Sigmoid colon (tissue), 7 donors: ENCODE measurements at places on chromosomes 2 and 18. TPM values are rescaled to one million over a fixed set of nuclear protein-coding genes. Genes with fewer than 3 reads are reported as not detected.
A peak's percentile ranks its signal among the peaks of the same experiment; 100 is the strongest.

GRCh38 chr2:26620031-26620605 is 21.0 kb downstream of the CIB4 start:
- no peaks in the 10 kb centered on the region for H3K36me3 ChIP-seq
- no peaks in the 10 kb centered on the region for H3K27me3 ChIP-seq
- H3K4me3 ChIP-seq = no peak overlapping the region
- H3K4me1 ChIP-seq = no peaks in the 10 kb centered on the region
- H3K27ac ChIP-seq = no peak overlapping the region
- DNase-seq = peak; percentile 27

GAD1 gene
- 0.13 TPM for polyA plus RNA-seq

SALL3 gene
- not detected for polyA plus RNA-seq

RUFY4 gene
- polyA plus RNA-seq = not detected

RNF103 gene
- polyA plus RNA-seq = 12.6 TPM

WNT10A gene
- not detected for polyA plus RNA-seq

DNA sequence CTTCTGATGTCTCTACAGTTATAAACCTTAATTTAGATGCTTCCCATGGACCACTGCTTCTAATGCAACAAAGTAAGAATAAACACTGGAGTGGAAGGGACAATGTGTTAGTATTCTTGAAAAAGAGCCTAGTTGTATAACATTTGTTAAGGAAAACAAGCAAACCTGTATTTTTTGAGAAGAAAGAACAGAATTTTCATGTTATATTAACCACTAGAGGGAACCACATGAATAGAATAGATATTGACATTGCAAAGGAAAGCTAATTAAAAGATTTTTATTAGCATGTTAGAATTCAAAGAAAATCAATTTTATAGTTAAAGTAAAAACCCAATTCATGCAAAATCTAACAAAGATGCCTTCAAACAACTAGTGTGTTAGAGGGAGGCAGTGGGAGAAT is 151.2 kb upstream of the BARD1 start:
- no peaks in the 10 kb centered on the region for H3K36me3 ChIP-seq
- H3K27ac ChIP-seq = no peak overlapping the region
- no peak overlapping the region for H3K4me3 ChIP-seq
- no peaks in the 10 kb centered on the region for H3K4me1 ChIP-seq
- no peak for DNase-seq

SLC23A3 gene
- 6.5 TPM for polyA plus RNA-seq

GRCh38 chr18:61475931-61476330 is 142.7 kb downstream of the CDH20 start:
- no peak for DNase-seq
- H3K4me3 ChIP-seq = no peak overlapping the region
- H3K36me3 ChIP-seq = no peaks in the 10 kb centered on the region
- no peaks in the 10 kb centered on the region for H3K4me1 ChIP-seq

DNA sequence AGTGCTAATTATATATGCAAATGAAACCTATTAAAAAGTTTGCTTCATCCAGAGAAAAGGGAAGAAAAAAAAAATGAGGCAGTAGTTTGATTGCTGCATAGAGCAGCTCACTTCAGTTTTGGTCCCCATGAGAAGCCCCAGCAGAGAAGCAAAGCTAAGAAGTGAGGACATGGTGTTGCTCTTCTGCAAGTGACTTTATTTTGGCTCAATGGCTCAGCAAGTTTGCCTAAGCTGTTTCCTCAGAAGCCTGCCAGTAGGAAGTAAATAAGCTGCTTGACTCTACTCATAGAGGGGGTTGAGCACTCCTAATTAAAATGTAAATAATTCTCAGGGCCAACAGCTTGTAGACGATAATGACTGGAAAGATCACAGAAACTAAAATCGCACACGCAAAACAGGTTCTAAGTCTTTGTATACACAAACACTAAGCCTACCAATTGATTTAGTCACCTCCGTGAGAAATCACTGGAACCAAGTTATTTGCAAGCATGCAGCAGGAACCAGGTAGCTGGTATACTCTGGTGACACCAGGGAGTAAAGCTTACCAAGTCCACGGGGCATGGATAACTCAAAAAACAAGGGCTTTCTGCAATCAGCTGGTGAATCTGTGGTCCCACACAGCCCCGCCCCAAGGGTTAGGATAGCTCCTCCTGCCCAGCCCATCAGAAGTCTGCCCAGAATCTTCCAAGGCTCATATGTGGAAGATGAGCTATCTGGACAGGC is 39.7 kb upstream of the NABP1 start:
- no peaks in the 10 kb centered on the region for H3K4me1 ChIP-seq
- no peak for DNase-seq
- no peak overlapping the region for H3K27ac ChIP-seq
- no peaks in the 10 kb centered on the region for H3K27me3 ChIP-seq
- no peaks in the 10 kb centered on the region for H3K36me3 ChIP-seq

WDR43 gene
- 8.4 TPM for polyA plus RNA-seq

DNA sequence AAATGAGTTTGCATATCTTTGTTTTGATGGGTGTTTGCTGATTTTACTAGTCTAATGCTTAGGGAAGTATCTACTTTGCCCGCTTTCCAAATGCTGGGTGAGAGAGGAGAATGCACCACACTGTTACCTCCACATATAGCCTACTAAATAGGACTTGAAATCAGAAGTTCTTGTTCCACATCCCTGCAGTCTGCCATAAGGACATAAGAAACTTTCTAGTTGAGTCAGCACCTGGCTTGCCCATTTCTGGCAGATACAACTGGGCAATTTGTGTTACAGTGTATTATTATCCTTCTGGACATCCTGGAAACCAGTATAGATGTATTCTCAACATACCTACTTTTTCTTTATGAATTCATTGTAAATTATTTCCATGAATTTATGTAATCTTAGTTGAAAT is 29.5 kb downstream of the ANXA4 start:
- H3K27me3 ChIP-seq = no peaks in the 10 kb centered on the region
- no peak overlapping the region for H3K27ac ChIP-seq
- peaks cover 31% of the 10 kb centered on the region for H3K4me1 ChIP-seq
- no peak overlapping the region for H3K4me3 ChIP-seq
- DNase-seq = no peak

MGAT5 gene
- 5.3 TPM for polyA plus RNA-seq

- DNase-seq = no peak
- H3K27ac ChIP-seq = no peak overlapping the region
- no peaks in the 10 kb centered on the region for H3K4me1 ChIP-seq
- H3K36me3 ChIP-seq = no peaks in the 10 kb centered on the region
- H3K27me3 ChIP-seq = no peaks in the 10 kb centered on the region
Measured at GRCh38 chr18:47036298-47036874, 965 bp upstream of the ELOA2 start.

SDC1 gene
- 19.4 TPM for polyA plus RNA-seq

DNA sequence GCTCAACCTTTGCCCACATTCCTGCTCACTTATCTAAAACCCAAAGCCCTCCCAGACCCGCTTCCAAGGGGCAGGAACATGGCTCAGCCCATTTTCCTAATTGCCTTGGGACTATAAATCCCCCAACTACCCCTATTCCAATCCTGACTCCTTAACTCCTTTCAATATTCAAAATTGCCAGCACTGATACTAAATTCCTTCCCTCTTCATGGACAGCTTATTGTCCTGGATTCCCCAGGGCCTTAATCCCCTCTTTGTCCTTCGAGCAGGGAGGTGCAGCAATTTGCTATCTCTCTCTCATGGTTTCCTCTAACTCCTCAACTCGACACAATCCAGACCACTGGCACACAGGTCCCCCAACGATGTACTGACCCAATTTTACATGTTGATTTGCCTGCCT is 99.1 kb downstream of the SLC25A12 start:
- H3K27me3 ChIP-seq = no peaks in the 10 kb centered on the region
- DNase-seq = no peak
- H3K36me3 ChIP-seq = peaks cover 15% of the 10 kb centered on the region

HOXD13 gene
- polyA plus RNA-seq = not detected

- peak overlapping the region; percentile 34 for H3K27ac ChIP-seq
- H3K4me1 ChIP-seq = peaks cover 55% of the 10 kb centered on the region
- peak overlapping the region; percentile 1 for H3K4me3 ChIP-seq
- peaks cover 89% of the 10 kb centered on the region for H3K36me3 ChIP-seq
- no peaks in the 10 kb centered on the region for H3K27me3 ChIP-seq
- no peak for DNase-seq
Measured at GRCh38 chr2:207763303-207763917, 6.3 kb downstream of the FZD5 start.

GRCh38 chr2:121248766-121249343 is 36.1 kb downstream of the TFCP2L1 start:
- no peaks in the 10 kb centered on the region for H3K36me3 ChIP-seq
- H3K27ac ChIP-seq = no peak overlapping the region
- H3K4me1 ChIP-seq = no peaks in the 10 kb centered on the region
- no peak overlapping the region for H3K4me3 ChIP-seq

GRCh38 chr18:37535968-37536367 is 29.6 kb downstream of the CELF4 start:
- H3K27me3 ChIP-seq = peaks cover 52% of the 10 kb centered on the region
- no peak for DNase-seq
- no peak overlapping the region for H3K27ac ChIP-seq
- no peak overlapping the region for H3K4me3 ChIP-seq
- H3K4me1 ChIP-seq = no peaks in the 10 kb centered on the region

DNA sequence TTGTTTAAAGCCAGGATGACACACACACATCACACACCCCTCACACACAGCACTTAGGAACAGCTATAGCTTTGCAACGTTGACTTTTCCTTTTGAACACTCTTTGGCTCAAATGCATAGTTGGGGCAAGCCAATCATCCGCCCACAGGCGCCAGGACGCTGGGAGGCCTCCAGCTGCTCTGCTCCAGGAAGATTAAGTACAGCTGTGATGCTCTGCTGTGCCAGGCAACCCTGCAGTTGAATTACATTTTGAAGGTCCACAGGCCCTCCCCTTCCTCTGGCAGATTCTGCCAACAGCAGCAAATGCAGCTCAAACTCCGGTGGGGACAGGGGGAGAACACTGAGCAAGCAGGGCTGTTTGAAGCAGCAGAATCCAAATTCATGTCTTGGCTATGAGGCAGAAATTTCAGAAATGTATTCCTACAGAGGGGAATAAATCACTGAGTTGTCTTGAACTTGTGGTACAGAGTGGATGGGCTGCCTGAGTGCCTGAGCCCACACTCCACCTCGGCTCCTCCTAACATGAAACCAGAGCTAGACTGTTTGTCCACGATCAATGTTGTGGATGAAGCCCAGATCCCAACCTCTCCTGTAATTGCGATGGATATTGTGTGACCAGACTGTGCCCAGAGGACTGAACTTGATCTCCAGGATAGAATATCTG is 86.5 kb upstream of the PPP1CB start:
- peak overlapping the region; percentile 94 for H3K27ac ChIP-seq
- peak; percentile 94 for DNase-seq
- H3K4me3 ChIP-seq = no peak overlapping the region
- H3K4me1 ChIP-seq = peaks cover 69% of the 10 kb centered on the region
- H3K36me3 ChIP-seq = no peaks in the 10 kb centered on the region
- no peaks in the 10 kb centered on the region for H3K27me3 ChIP-seq
